ENCODE measurements at places on chromosomes 12 and 14.

GRCh38 chr14:95291859-95292542 lies 27.7 kb downstream of the CLMN start:
- peak; percentile 10 for DNase-seq

DNA sequence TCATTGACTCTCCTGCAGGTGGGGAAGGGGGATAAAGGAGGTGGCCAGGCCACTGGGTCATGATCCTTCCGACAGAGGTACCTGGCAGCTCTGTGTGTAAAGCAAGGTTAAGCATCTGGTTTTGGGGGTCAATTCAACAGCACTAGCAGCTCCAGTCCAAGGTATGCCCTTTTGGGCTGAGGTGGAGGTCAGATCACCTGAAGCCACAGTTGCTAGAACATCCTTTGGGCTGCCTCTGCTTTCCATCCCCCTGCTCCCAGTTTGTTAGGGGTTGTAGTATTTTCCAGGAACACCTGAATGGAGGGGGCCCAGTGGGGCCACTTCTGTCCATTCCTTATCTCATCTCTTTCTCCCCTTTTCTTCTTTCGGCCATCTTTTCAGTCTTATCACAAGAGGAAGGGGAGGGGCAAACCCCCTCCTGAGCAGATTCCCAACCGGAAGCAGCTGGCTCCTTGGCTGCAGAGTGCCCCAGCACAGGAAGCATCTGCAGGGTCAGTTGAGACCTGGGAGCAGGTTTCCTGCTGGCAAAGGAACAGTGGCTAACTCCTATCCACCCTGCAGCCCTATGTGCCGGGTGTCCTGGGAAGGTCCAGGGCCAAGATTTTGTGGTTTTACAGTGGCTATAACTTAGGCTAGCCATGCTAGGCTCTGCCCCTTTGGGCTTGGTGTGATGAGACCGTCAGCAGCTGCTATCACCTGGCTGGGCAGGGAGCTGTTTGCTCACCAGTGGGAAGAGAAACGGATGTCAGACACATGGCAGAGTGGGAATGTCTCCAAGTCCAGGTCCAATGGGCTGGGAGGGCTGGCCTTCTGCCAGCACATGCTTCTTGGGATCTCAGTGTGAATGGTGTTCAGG lies 40.2 kb downstream of the SH2B3 start:
- DNase-seq: no peak

DNA sequence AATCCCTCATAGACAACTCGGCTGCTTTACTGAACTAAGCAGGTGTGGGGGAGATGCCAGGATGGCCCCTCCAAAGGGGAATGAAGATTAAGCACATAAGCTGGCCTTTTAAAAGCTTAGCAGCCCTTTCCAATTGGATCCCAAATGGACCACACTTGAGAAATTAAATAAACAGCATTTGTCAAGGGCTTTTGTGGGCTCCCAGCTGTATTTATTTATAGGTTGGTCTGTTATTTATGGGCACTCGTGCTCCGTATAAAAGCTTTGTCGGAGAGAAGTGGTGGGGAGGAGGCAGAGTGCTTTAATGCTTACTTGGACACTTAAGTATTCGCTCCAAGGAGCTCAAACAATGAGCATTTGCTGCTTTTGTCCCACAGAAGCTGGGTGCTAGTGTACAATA lies 580.2 kb downstream of the MED13L start:
- no peak for DNase-seq

- DNase-seq: peak; percentile 71
These were observed 17.1 kb downstream of the TESPA1 start for GRCh38 chr12:54967461-54967860.

DNA sequence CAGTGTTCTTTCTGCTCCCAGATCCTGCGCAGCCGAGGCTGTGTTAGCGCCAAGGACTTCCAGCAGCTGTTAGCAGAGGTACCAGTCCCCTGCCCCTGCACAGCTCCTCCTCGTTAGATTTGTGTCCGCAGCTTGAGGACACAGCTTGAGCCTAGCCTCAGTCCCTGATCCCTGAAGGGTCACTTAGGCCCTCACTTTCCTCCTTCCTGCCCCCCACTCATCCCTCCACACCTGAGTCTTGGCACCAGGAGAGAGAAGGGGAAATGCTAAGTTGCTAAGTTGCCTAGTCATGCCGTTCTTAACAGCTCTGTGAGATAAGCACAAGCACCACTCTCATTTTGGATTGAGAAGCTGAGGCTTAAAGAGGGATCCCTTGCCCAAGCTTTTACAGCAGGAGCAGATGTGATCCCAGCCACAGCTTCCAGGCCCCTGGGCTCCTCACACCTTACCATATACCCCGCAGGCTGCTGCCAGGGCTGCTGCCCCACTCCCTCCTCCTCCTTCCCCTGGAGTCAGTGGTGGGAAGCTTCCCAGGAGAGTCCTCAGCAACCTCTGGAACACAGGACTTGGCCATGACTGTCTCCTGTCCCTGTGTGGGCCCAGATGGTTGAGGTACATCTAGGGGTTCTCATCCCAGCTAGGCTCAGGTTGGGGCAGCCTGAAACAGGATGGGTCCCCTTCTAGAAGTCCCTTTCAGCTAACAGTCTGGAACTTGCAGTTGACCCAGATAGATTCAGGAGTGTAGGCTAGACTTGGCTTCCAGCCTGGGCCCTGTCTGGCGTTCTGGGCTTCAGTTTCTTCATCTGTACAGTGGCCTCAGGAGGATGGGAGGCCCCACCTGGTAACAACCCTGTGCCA lies 975 bp downstream of the OGFOD2 start:
- no peak for DNase-seq

GRCh38 chr12:38588624-38589305 lies 272.2 kb downstream of the ALG10B start:
- no peak for DNase-seq

DNA sequence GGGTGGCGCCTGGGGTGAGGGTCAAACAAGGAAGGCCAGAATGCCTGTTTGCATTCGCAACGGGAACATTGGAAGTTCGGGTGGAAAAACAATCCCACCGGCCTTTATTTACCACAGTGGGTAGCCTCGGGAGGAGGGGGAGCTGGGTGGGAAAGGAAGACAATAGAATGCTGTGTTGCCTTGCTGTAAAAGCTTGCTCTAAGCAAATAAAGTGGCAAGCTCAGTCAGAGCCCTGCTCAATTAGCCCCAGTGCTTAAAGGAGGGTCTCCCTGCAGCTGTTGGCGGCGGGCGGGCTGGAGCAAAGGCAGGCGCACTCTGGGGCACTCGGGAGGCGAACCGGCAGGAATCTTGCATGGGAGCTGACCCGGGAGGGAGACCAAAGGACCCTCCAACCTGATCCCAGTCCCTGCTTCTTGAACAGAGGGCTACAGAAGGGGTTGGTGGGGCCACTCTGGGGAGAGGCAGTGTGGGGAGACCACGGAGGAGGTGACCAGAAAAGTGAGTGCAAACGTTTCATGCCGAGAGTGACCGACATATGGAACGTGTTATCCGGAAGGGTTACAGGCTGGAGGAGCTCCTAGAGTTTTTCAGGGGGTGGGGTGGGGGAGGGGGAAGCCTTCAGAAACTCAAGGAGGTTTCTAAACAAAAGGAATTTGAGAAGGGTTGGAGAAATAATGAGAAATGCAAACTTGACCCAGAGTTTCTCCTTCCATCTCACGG lies 48.5 kb downstream of the NTF3 start:
- no peak for DNase-seq

DNA sequence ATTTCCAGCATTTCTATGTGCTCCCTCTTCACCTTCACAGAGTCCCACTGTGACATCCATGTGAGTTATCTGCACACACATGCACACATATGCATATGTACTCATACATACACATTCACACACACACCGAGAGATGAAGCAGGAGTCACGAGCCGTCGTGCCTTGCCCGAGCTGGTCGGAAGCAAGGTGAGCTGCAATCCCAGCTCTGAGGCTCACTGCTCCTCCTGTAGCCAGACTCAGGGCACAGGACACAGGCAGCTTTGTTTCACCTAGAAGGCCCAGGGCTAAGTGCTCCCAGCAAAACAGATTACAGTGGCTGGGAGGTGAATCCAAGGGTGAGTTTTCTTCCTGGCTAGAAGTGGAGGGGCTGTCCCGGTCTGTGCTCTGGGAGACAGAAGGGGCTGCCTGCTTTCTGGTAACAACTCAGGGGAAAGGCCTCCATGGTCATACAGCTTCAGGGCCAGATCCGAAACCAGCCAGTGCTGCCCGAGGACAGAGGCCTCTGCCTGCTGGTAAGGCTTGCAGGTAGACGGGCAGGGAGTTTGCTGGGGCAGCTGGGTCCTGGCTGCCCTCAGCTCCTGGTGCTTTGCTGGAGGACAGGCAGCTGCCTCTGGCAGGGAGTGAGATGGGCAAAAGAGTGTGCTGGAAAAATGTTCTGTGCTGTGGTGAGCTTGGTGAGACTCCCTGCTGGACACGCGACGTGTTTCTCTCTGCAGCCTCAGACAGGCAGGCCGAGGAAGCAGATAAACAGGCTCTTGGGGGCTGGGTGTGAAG lies 123.7 kb downstream of the CRACR2A start:
- no peak for DNase-seq

DNA sequence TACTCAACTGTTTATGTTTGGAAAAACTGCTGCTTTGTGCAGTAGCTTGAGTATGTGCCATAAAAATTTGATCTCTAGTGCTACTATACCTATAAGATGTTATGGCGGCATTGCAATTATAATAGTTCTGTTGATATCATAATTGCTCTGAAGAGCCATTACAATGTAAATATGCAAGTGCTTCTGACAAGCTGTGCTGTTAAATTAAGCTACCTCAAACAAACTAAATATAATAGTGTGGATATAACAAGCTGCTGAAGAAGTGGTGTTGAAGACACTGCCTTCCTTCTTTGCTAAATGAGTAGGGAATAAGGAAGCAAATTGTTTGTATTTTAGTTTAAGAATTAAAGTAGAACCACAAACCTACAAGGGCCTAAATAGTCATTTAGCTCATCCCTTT lies 301.0 kb upstream of the MIS18BP1 start:
- no peak for DNase-seq

- DNase-seq: no peak
These were observed 72.2 kb downstream of the FGD4 start for GRCh38 chr12:32471591-32472001.

- DNase-seq: no peak
These were observed 24.7 kb downstream of the PRPF40B start for GRCh38 chr12:49647827-49648711.

DNA sequence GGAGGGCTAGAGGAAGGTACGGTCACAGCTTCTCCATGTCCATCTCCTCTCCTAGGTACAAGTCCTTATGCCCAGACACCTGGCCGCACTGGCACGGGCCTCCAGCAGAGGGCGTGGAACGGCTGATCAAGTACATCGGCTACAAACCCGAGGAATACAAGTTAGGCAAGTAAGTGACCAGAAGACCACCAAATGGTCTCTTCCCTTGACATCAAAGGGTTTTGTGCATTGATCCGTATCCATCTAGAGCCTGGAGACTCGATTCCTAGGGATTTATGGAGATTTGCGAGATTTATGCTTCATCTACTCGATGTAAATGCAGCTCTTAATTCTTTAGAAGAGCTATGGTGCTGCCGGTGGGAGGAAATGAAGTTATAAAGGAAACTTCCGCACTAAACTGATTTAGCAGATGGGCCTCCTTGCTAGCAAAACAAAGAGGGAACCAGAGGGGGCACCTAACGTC lies 44.2 kb downstream of the KCTD10 start:
- peak; percentile 80 for DNase-seq

DNA sequence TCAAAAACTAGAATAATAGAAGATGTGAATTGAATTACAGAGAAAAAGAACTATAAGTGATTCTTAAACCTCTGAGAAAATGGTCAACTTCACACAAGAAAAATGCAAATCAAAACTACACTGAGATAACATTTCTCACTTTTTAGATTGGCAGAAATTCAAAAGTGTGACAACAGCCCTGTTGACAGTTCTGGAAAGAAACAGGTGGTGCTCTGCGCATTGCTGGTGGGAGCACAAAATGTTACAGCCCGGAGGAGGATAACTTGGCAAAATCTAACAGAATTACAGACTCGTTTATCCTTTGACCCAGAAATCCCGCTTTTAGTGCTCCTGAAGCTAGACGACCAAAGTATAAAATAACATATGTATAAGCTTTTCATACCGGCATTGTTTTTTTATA lies 222.5 kb upstream of the CNTN1 start:
- DNase-seq: no peak

GRCh38 chr14:22671622-22672021 lies 27.5 kb upstream of the OR6J1 start:
- no peak for DNase-seq

DNA sequence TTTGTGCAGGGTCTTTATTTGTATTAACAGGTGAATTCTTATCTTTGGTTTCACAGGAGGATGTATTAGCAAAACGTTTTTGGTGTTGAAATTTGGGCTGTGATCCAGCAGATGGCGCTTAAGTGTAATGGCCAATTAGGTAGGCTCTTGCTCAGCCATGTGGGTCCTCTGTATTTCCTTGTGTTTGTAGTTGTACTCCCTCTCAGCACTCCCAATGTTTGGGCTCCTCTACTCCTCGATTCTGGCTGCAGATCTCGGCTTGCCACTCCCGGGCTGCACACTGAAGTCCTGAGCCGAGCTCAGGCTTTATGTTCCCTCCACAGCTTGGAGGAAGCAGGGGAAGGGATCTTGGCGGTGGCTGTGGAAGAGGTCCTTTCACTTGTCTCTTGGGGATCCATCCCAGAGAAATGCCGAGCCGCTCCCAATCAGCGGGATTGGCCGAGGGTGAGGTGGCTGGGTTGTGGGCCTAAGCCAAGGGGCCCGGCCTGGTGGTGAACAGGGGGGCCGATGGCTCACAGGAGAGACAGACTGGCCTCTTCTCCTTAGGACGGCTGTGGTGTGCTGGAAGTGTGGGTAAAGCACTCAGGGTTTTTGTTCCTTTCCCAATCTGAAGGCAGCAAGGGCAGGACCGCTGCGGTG lies 133.7 kb downstream of the AEBP2 start:
- no peak for DNase-seq

DNA sequence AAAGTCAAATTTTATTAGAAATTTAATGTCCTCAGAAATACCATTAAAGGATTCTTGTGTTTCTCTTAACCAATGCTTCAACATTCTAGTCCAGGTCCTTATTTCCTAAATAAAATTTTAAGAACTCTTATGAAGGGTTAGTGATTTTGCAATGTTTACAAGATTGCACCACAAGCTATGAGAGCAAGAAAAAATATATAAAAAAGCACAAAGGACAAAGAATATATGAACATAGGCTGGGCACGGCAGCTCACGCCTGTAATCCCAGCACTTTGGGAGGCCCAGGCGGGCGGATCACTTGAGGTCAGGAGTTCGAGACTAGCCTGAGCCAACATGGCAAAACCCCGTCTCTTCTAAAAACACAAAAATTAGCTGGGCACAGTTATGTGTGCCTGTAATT lies 7.7 kb downstream of the RACGAP1 start:
- no peak for DNase-seq

DNA sequence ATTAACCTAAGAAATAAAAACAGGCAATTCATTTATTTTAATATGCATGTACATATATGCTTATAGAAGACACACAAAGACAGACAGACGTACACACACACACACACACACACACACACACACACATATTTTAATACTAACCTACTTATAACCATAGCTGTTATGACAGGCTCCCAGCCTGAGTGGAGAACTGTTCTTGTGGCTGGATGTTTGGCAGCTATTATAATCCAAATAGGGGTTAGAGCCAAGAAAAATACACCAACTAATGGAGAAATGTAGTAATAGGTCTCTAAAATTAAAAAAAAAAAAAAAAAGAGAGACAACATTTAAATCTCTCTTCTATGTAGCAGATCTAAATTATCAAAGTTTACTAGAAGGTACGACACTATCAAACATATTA lies 91.8 kb downstream of the SLC41A2 start:
- no peak for DNase-seq
